ENCODE measurements at places on chromosomes 1 and 21. TPM values are rescaled to one million over a fixed set of nuclear protein-coding genes. Genes with fewer than 3 reads are reported as not detected.

- H3K4me1 ChIP-seq: no peaks in the 10 kb centered on the region
- H3K27me3 ChIP-seq: no peaks in the 10 kb centered on the region
- H3K27ac ChIP-seq: no peak overlapping the region
- H3K4me3 ChIP-seq: no peak overlapping the region
- no peak for DNase-seq
Observed at GRCh38 chr1:107405236-107405635, 264.4 kb downstream of the NTNG1 start.

DNA sequence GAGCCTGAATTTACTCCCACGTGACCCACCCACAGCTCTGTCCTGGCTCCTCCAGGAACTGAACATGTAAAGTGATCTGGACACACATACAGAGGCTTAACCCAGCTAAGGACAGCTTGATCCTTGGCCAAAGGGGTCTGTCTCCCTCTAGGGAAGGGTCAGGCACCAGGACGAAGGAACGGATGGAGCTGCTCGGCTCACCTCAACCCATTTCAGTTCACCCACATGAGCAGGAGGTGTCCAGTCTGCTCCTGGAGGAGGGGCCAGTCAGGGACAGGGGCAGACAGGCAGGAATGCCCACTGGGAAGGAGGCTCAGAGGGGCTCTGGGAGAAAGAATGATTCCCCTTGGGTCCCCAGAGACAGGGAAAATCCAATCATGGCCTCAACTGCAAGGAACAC, 567.2 kb downstream of the PTPRU start:
- H3K27me3 ChIP-seq: no peaks in the 10 kb centered on the region
- no peak for DNase-seq
- peaks cover 4% of the 10 kb centered on the region for H3K4me1 ChIP-seq
- H3K27ac ChIP-seq: no peak overlapping the region

DNA sequence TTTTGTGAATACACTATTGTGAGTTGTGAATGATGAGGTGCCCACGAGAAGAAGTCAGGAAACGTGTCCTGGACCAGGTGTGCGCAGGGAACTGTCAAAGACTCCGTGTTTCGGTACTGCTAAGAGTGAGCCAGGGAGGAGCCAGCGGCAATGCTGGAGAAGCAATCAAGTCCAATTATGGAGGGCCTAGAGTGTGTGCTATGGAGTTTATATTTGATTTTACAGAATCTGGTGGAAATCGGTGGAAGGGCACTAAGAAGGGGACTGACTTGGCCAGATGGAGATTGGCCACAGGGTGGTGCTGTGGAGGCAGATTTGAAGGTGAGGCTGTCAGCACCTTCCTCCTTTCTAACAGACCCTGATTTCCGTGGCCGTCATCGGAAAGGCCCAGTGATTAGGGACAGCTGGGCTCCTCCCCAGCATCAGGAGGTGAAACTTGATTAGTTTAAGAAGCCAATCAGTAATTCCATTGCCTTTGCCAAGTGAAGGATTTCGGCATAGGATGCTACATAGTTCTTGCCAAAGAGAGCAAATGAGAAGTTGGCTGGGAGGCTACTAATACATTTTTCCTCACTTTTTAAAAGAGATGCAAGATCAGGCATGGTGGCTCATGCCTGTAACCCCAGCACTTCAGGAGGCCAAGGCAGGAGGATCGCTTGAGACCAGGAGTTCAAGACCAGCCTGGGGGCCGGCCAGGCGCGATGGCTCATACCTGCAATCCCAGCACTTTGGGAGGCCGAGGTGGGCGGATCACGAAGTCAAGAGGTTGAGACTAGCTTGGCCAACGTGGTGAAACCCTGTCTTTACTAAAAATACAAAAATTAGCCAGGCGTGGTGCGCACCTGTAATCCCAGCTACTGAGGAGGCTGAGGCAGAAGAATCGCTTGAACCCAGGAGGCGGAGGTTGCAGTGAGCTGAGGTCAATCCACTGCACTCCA, 7.0 kb downstream of the PTCH2 start:
- H3K36me3 ChIP-seq: no peaks in the 10 kb centered on the region
- DNase-seq: peak; percentile 71

- no peaks in the 10 kb centered on the region for H3K27me3 ChIP-seq
Observed at GRCh38 chr1:54186056-54186455, 13.8 kb downstream of the CYB5RL start.

DNA sequence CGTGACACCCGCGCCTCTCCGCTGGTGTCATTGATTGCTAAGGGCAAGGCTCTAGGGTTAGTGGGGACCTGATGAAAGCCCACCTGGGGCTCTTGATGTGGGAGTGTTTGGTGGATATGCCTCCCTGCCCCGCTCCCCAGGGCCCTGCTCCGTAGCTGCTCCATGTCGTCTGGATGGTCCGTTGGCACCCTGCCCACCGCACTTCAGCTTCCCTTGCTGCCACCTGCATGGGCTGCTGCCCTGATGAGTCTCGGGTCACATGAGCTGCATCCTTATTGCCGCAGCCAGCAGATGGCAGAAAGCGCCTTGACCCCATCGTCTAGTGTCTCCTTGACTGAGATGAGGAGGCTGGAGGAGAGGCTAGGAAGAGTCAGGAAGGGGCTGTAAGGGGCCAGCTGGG, 439.4 kb downstream of the CAMTA1 start:
- no peak for DNase-seq
- no peaks in the 10 kb centered on the region for H3K36me3 ChIP-seq
- H3K4me1 ChIP-seq: no peaks in the 10 kb centered on the region
- no peak overlapping the region for H3K27ac ChIP-seq

DNA sequence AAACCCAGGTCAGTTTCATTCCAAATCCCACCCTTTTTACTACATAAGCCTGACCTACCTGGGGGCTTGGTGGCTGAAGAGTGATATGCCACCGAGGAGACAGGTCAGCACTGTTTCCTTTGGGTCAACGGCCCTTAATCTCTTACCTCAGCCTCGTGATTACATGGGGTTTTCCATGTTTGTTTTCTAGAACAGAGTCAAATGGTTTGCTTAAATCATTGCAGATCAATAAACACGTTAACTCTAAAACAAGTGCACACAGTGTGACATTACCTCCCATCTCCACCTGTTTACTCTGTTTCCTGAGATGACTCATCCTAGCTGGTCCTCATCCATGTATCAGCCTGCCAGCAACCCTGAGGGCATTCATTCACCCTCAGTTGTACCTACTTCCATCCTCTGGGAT, 40.8 kb upstream of the TP53BP2 start:
- no peaks in the 10 kb centered on the region for H3K36me3 ChIP-seq
- H3K4me3 ChIP-seq: no peak overlapping the region
- no peaks in the 10 kb centered on the region for H3K4me1 ChIP-seq
- no peak for DNase-seq
- H3K27me3 ChIP-seq: no peaks in the 10 kb centered on the region
- no peak overlapping the region for H3K27ac ChIP-seq

GRCh38 chr1:86288586-86289147, 107.5 kb downstream of the ODF2L start:
- DNase-seq: no peak
- no peaks in the 10 kb centered on the region for H3K27me3 ChIP-seq
- no peaks in the 10 kb centered on the region for H3K36me3 ChIP-seq
- H3K4me3 ChIP-seq: no peak overlapping the region
- H3K27ac ChIP-seq: no peak overlapping the region

DNA sequence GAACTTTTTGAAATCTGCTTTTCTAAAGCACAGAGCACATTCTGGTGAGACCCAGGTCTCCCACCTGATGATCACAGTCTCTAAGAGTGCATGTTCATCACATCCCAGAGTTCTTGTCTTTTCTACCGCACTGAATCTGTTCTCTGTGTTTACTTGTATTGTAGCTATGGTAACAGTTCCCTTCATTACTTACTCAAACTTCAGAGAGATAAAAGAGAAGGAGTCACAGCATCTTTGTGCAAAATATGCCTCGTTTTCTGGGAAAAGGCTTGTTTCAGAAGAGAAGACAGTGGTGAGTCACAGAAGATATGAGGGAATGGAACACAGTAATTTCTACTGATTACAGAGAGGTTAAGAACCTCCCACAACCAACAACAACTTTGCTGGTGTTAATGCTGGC, 580.6 kb downstream of the PLA2G4A start:
- no peaks in the 10 kb centered on the region for H3K4me1 ChIP-seq
- no peak for DNase-seq
- no peak overlapping the region for H3K4me3 ChIP-seq

GRCh38 chr1:46184920-46185658, 8.8 kb upstream of the P3R3URF start:
- H3K4me3 ChIP-seq: no peak overlapping the region
- H3K4me1 ChIP-seq: peaks cover 56% of the 10 kb centered on the region
- H3K36me3 ChIP-seq: no peaks in the 10 kb centered on the region
- H3K27me3 ChIP-seq: no peaks in the 10 kb centered on the region
- peak overlapping the region; percentile 93 for H3K27ac ChIP-seq

DNA sequence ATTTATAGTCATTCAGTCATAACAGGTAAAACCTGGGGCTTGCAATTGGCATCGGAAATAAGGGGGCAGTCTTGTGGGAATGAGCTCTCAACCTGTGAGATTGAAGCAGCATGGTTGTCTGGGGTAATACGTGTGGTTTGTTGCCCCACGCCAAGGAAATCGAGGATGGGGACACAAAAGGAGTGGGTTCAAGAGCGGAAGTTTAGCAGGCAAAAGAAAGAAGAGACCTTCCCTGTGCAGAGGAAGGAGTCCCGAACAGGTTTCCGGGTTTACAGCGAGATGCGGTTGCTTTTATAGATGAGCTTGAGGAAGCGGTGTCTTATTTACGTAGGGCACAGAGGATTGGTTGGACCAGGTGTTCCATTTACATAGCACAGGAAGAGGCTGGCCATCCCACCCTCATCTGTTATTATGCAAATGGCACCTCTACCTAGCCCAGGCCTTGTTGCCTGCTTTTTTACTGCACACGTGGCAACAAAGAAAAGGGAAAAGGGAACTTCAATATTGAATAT, 37.3 kb downstream of the IFNAR1 start:
- H3K4me3 ChIP-seq: no peak overlapping the region
- peak; percentile 44 for DNase-seq
- H3K4me1 ChIP-seq: no peaks in the 10 kb centered on the region

- H3K36me3 ChIP-seq: no peaks in the 10 kb centered on the region
- H3K27ac ChIP-seq: no peak overlapping the region
- H3K4me3 ChIP-seq: no peak overlapping the region
- peak; percentile 28 for DNase-seq
- no peaks in the 10 kb centered on the region for H3K27me3 ChIP-seq
Observed at GRCh38 chr1:40153073-40153770, 8.0 kb upstream of the RLF start.

- H3K27ac ChIP-seq: no peak overlapping the region
- no peak overlapping the region for H3K4me3 ChIP-seq
- H3K36me3 ChIP-seq: no peaks in the 10 kb centered on the region
Observed at GRCh38 chr1:205500240-205501233, 3.9 kb upstream of the CDK18 start.

- H3K27me3 ChIP-seq: peaks cover 34% of the 10 kb centered on the region
- H3K4me1 ChIP-seq: peaks cover 17% of the 10 kb centered on the region
- H3K36me3 ChIP-seq: no peaks in the 10 kb centered on the region
- DNase-seq: no peak
Observed at GRCh38 chr1:92487078-92487605, 417 bp upstream of the GFI1 start.

DNA sequence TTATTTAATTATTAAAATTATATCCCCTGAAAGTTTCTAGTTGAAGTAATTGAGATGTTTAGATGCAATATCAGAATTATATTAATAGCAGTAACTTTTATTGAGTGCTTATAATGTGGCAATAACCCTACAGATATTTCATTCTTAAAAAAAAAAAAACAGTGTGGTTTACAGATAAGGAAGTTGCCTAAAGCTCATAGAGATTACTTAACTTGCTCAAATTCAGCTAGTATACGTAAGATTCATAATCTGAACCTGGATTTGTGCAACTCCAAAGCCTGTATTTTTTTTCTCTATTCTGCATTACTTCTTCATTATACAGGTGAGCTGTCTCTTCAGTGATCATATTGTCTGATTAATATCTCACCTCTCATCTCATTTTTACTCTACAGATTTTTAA, 156.0 kb upstream of the PTBP2 start:
- H3K27ac ChIP-seq: no peak overlapping the region
- H3K27me3 ChIP-seq: no peaks in the 10 kb centered on the region
- H3K4me3 ChIP-seq: no peak overlapping the region
- H3K4me1 ChIP-seq: no peaks in the 10 kb centered on the region

GRCh38 chr1:63032171-63032570, 248.2 kb downstream of the ATG4C start:
- H3K27me3 ChIP-seq: no peaks in the 10 kb centered on the region
- H3K4me3 ChIP-seq: no peak overlapping the region
- H3K4me1 ChIP-seq: no peaks in the 10 kb centered on the region

GRCh38 chr1:24912376-24913273, 17.5 kb downstream of the RUNX3 start:
- no peaks in the 10 kb centered on the region for H3K27me3 ChIP-seq
- no peaks in the 10 kb centered on the region for H3K36me3 ChIP-seq
- H3K27ac ChIP-seq: no peak overlapping the region
- H3K4me1 ChIP-seq: no peaks in the 10 kb centered on the region
- DNase-seq: no peak

DNA sequence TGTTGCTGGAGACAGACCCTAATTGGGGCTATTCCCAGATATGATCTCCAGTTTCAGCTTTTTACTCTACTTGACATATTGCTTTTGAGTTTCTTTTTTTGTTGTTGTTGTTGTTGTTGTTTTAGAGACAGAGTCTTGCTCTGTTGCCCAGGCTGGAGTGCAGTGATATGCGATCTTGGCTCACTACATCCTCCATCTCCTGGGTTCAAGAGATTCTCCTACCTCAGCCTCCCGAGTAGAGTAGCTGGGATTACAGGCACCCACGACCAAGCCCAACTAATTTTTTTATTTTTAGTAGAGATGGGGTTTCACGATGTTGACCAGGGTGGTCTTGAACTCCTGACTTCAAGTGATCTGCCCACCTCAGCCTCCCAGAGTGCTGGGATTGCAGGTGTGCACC, 1.3 kb upstream of the SRP9 start:
- H3K36me3 ChIP-seq: no peaks in the 10 kb centered on the region
- no peaks in the 10 kb centered on the region for H3K27me3 ChIP-seq
- peak overlapping the region; percentile 92 for H3K27ac ChIP-seq
- peaks cover 16% of the 10 kb centered on the region for H3K4me1 ChIP-seq
- no peak for DNase-seq
- H3K4me3 ChIP-seq: no peak overlapping the region

GRCh38 chr1:35592991-35593769, 20.1 kb downstream of the TFAP2E start:
- H3K4me1 ChIP-seq: no peaks in the 10 kb centered on the region
- H3K4me3 ChIP-seq: no peak overlapping the region
- H3K36me3 ChIP-seq: no peaks in the 10 kb centered on the region
- H3K27ac ChIP-seq: no peak overlapping the region

- no peaks in the 10 kb centered on the region for H3K36me3 ChIP-seq
- H3K27me3 ChIP-seq: no peaks in the 10 kb centered on the region
- no peak for DNase-seq
- H3K27ac ChIP-seq: peak overlapping the region; percentile 62
Observed at GRCh38 chr1:223143537-223144248, 645 bp upstream of the TLR5 start.

- H3K36me3 ChIP-seq: no peaks in the 10 kb centered on the region
- no peaks in the 10 kb centered on the region for H3K27me3 ChIP-seq
- H3K27ac ChIP-seq: peak overlapping the region; percentile 62
- H3K4me1 ChIP-seq: no peaks in the 10 kb centered on the region
Observed at GRCh38 chr1:13619909-13620308, 36.3 kb downstream of the PDPN start.

GRCh38 chr1:94316836-94317789, 79.7 kb upstream of the ARHGAP29 start:
- H3K4me3 ChIP-seq: no peak overlapping the region
- H3K4me1 ChIP-seq: no peaks in the 10 kb centered on the region
- no peak overlapping the region for H3K27ac ChIP-seq
- no peaks in the 10 kb centered on the region for H3K36me3 ChIP-seq
- DNase-seq: no peak
- H3K27me3 ChIP-seq: no peaks in the 10 kb centered on the region

INAVA gene
- total RNA-seq: 27.1 TPM

CGN gene
- total RNA-seq: 37.5 TPM

SPATA17 gene
- 6.4 TPM for total RNA-seq

LHX8 gene
- total RNA-seq: 0.74 TPM

IPO13 gene
- 27.7 TPM for total RNA-seq

RGS13 gene
- not detected for total RNA-seq

BSND gene
- 0.11 TPM for total RNA-seq

PTGFRN gene
- total RNA-seq: 70.7 TPM

Data from prostate gland (tissue), 2 donors.